ENCODE measurements at places on chromosomes 6 and 20. TPM values are rescaled to one million over a fixed set of nuclear protein-coding genes. Genes with fewer than 3 reads are reported as not detected.

REM1 gene
- 0.78 TPM for total RNA-seq

KPNA5 gene
- 1.8 TPM for total RNA-seq

C6orf58 gene
- not detected for total RNA-seq

C20orf173 gene
- total RNA-seq, result not detected

RRAGD gene
- 4.8 TPM for total RNA-seq

CYP24A1 gene
- 91.3 TPM for total RNA-seq

TSPO2 gene
- total RNA-seq, result not detected

LY6G5C gene
- 1.3 TPM for total RNA-seq

INSM1 gene
- not detected for total RNA-seq

AURKA gene
- total RNA-seq, result 90.2 TPM

LY6G6D gene
- not detected for total RNA-seq

PSMG4 gene
- total RNA-seq, result 28.6 TPM

OOEP gene
- not detected for total RNA-seq

LBP gene
- total RNA-seq, result 1.3 TPM

MYLK4 gene
- 0.10 TPM for total RNA-seq

ZBTB24 gene
- 4.7 TPM for total RNA-seq

SYCP2 gene
- 0.30 TPM for total RNA-seq

LY6G6C gene
- total RNA-seq, result not detected

EZR gene
- 436 TPM for total RNA-seq

ZBP1 gene
- not detected for total RNA-seq

GPR6 gene
- not detected for total RNA-seq

HLA-G gene
- total RNA-seq, result not detected

ULBP2 gene
- 3.2 TPM for total RNA-seq

SH3BGRL2 gene
- total RNA-seq, result 0.32 TPM

ENPP1 gene
- 1.6 TPM for total RNA-seq

MEI4 gene
- not detected for total RNA-seq

OLIG3 gene
- total RNA-seq, result not detected

STMND1 gene
- not detected for total RNA-seq

All from A549 treated with Hydrocortisone at 1 μM for 4 hours (cell line).